ENCODE measurements at places on chromosomes 2 and 18.
A peak's percentile ranks its signal among the peaks of the same experiment; 100 is the strongest.

GRCh38 chr18:41977233-41977632 lies 22.2 kb downstream of the PIK3C3 start:
- no peak for DNase-seq

DNA sequence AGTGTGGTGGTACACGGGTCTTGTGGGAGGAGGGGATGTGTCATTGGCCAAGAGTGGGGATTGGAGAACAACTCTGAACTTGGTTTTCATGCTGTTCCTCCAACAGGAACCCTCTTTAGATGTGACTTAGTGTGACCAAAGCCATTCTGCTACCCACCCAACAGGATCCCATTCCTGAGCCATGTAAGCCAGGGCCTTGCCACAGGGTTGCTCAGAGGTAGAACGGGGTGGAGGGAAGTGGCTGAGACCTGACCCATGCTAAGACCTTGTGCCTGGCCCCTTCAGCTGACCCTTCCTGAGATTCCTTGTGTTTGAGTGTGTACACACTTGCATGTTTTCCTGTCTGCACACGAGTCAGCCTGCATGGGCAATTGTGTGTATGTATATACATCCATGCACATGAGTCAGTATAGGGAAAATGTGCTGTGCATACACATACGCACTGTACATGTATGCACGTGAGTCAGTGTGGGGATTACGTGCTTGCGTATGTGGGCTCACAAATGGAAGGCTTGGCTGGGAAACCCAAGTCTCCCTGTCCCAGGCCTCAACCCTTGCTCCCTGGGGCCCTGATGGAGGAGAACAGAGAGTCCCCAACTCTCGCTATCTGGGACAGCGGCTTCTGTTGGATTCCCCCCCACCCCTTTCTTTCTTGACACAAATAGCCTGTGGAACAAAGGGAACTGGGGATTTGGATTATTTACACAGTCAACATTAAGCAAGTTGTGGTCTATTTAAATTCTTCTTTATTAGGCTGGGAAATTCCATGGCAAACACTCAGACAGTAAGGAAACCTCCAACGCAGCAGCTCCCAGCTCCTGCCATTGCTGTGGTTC lies 339.8 kb downstream of the DYSF start:
- DNase-seq = peak; percentile 88

DNA sequence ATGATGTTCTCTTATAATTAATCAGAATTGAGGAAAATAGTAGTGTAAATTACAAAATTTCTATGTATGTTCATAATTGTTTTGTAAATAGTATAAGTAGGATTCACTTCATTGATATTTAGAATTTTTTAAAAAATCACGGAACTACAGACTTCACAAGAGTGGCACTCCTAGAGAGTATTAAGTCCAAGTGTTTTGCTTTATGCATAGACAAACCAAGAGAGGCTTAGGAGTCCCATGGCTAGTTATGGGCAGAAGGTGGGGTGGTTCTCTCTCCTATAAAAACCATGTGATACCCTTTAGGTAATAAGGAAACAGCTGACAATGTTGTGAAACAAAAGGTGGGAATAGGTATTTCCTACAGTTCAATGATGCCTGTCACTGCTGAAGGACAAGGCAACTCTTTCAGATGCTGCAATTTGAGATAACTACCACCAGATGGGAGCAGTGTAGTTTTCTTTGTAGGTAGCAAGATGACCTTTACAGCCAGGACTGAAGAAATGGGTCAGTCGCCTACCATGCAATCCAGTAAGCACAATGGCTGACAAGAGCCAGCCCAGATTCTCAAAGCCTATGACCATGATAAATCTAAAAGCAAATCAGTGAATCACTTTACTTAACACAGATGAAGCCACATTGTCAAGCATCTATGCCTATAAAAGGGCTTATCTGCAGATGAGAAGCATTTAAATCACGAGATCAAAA lies 83.9 kb downstream of the AAK1 start:
- DNase-seq = peak; percentile 68

DNA sequence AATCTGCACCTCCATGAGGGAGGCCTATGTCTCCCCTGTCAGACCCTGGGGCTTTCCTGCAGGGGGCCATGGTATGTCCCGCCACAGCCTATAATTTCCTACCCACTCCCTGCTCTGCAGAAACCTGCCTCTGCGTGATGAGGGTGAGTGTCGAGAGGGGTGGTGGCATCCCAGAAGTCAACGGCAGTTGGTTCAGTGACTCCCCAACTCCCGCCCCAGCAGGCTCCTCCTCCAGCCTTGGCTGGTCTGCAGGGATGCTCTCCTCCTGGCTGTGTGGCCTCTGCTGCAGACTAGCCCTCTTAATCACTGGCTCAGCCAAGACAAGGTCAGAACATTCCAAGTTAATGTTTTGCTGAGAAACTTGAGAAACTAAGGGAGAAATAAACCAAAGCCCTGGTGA lies 13.3 kb downstream of the CELF4 start:
- no peak for DNase-seq

DNA sequence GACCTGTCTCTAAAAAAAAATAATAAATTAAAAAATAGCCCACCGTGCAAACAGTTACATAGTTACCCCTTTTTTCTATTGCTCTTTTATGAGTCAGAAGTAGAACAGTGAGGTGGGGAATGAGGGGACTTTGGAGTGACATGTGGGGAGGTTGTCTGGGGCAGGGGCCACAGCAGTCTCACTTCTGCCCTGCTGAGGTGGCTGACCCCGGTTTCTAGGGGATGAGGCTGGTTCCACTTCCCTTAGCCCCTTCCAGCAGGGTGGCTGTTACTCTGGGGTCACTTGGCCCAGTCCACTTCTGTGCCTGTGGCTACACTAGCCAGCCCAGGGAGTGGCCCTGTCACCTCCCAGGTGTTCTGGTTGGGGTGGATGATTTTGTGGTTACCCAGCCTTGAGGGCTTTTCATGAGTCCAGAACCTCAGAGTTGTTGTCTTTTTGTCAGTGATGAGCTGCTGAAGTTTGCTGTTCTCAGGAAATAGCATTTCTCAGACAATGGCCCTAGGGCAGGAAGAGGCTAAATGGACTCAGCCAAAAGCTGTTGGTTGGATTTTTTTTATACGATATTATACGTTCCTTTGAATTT lies 28.0 kb upstream of the SCLY start:
- DNase-seq = no peak

All from EH (cell line).